Putamen (tissue), 1 donor: ENCODE measurements at places on chromosomes 13 and 19.

DNA sequence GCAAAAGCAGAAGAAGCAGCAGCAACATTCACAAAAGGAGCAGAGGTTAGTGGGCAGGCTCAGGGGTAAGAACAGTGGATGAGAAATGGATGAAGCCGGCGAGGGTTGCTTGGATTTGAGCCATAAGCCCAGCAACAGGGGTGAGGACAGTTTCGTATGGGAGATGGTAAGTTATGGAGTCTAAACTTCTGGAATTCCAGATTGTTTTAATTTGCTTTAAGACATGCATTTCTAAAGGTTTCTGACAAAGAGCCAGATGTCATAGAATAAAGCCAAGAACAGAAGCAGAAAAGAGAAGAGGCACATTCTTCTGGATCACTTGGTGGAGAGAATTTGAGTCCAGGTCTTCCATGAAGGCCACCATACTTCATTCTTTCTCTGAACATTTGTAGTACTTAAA is 76.6 kb downstream of the TNFSF11 start:
- no peak for DNase-seq

GRCh38 chr13:29472332-29472961 is 123.0 kb downstream of the SLC7A1 start:
- DNase-seq, result no peak

DNA sequence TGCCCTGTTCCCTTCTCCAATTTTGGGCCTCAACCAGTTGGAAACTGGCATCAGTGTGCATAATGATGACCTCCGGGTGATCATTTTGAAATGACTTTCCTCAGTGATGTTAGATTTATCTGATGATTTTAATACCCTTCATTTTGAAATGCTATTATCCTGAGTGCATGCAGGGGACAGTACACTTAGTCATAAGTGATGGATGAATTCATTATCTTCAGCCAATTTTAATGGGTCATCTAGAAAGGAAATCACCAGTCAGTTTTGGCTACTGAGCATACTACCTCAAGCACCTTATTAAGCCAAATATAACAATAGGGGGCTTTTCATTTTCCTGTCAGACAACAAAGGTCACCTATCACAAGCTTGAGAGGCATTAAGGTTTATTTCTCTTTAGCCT is 118.5 kb upstream of the MIR17HG start:
- DNase-seq, result no peak

GRCh38 chr13:69580255-69580654 is 527.4 kb upstream of the ATXN8OS start:
- no peak for DNase-seq

DNA sequence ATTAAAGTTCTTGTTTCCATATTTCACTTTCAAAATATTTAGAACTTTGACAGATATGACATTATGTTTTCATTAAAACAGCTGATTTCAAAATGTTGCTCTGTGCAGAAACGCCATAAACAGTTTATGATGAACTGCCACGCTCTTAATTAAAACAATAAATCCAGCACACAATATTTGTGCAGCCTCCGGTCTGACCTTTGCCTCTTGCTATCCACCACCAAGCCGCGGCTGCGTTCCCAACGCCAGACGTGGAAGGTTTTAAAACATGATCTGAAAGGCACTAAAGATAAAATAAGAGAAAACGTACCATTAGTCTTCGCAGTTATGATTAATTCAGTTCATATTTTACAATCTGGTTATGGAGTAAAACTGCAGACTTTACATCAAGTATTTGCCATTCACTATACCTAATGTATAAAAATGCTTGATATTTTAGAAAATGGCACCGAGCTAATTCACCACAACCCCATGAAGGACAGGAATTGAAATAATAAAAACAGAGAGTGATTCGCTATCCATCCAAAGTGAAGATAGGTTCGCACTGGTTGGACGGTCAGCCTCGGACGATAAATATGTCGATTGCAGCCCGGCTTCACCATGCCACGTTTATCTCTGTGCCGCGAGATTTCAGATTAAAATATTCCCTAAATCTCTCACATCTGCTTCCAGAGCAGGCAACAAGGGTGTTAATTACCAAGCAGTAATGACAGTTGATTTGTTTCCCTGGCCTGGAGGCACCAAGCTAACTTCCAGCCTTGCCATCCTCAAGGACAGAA is 103.3 kb upstream of the ZNF507 start:
- DNase-seq, result no peak

- DNase-seq, result no peak
Observed at GRCh38 chr19:7512400-7512851, 3.5 kb upstream of the ZNF358 start.

- peak; percentile 43 for DNase-seq
Observed at GRCh38 chr19:46728693-46729339, 11.9 kb upstream of the PRKD2 start.

- DNase-seq, result no peak
Observed at GRCh38 chr19:33432446-33433170, 59.1 kb downstream of the CEBPG start.

DNA sequence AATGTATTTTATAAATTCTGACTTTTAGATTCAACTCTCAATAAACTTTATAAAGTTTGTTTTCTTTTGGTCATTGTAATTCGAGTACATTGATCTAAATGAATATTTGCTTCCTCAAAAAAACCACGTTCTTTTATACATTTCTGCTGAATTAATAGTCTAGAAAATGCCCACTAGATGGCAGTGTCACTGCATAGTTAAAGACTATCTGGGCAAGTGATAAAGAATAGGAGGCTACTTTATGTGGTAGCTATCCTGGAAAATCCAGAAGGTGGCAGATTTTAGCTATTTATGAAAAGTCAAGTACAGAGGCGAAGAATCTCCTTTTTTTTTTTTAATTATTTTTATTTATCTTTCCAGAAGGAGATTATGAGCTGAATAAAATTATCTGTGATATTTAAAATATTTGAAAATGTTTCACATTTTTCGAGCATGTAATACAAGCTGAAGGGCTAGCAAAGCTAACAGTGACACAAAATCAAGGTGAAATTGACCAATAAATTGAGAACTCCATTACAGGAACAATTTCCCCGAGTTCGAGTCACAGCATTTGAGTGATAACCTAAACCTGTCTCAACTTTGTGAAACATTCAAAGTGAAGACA is 221.8 kb downstream of the OLFM4 start:
- DNase-seq, result peak; percentile 78

DNA sequence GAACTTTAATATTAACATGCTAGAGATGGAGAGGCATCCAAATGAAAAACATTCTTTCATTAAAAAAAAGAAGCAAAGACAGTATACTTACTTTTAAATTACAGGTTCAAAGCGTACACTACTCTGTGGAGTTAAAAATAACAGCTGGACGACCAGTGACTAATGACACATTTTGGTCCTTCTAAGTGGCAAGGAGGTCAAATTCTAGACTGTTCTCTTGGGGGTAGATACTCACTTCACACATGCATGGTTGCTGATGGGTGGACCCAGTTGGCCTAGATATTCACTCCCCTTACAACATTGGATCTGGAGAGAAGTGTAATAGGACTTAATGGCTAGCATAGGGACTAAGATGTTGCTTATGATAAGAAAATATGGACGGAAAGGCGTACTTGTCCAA is 302.2 kb downstream of the DNAJC15 start:
- DNase-seq, result no peak

GRCh38 chr19:677601-678436 is 1.6 kb downstream of the FSTL3 start:
- no peak for DNase-seq

GRCh38 chr13:52085421-52085820 is 43.5 kb downstream of the NEK5 start:
- DNase-seq, result no peak

GRCh38 chr13:110888390-110888789 is 26.5 kb downstream of the ANKRD10 start:
- DNase-seq, result no peak

DNA sequence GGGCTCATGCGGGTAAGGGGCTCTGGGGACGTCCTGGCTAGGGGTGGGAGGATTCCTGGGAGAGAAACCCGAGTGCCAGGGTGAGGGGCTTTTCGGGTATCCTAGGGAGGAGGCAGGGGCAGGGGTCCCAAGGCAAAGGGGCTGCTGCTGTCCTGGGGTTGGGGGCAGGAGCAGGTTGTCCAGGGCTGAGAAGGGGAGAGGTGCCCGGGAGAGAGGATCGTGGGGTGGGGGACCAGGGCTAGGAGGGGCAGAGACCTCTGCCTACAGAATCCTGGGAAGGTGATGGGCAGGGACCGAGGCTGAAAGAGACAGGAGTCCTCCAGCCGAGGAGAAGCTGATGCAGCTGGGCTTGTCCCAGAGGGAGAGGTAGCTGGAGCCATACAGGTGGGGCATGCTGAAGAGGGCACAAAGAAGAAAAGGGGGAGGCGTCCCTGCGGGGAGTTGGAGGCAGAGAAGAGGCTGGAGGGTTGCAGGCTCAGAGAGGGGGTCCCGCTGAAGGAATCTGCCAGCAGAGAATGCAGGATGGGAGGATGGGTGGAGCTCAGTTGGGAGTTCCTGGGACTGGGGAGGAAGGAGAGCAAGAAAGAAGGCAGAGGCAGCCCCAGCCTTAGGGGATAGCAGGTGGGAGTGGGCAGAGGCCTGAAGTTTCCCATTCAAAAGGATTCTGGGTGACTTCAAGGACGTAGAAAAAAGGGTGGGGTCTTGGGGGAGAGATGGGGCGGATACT is 574 bp downstream of the CYP2S1 start:
- DNase-seq, result no peak

DNA sequence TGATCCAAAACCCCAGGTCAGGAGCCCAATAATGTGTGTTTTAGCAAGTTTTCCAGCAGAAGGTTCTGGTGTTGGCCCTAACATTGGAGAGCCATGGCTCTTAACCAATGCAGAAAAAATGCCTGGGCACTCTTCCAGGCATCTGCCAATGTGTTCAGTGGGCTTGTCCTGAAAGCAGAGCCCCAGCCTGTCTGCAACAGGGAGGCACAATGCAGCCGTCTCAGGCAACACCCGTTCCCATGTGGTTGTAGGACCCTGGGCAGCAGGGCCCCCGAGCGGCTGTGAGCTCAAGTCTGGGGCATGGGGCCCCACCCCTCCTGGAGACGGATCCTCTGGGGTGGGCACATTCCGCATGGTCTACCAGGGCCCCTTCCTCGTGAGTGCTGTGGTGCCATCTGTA is 58.1 kb upstream of the SIAH3 start:
- DNase-seq, result no peak

DNA sequence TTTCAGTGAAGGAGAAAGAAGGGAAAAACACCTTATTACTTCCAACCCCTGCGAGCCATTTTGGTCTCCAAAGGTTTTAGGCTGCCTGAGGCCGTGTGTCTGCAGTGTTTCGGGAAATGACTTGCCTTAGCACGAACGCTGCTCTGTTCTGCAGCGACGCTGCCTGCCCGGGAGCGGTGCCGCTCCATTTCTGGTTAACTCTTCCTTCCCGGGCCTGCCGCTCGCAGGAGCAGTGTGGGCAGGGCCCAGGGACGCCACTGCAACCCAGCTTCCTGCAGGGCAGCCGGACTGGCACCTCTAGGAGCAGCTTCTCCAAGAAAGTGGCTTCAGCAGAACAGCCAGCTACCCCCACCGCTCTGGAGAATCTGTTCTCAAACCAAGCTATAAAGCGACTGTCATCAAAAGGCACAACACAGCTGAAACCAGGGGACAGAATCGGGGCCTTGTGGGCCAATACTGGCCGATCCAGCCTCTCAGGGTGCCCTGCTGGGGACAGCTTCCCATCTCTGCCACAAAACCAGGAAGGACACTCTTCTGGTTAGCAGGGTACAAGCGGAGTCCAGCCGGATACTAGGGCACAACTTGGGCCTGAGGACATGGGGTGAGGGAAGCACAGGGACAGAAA is 72.2 kb downstream of the KCTD15 start:
- DNase-seq, result no peak

DNA sequence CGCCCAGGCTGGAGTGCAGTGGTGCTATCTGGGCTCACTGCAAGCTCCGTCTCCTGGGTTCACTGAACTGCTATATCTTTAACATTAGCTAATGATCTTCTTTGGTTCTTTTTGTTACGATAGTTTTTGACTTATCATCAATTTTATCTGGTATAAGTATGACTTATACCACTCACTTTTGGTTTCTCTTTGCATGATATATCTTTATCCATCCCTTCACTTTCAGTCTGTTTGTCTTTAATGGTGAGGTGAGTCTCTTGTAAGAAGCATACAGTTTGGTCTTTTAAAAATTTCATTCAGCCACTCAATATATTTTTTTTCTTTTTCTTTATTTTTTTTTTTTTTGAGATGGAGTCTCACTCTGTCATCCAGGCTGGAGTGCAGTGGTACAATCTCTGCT is 58.4 kb downstream of the ADGRE1 start:
- no peak for DNase-seq

- no peak for DNase-seq
Observed at GRCh38 chr19:45195764-45196163, 17.2 kb downstream of the BLOC1S3 start.

- DNase-seq, result no peak
Observed at GRCh38 chr19:5038631-5039271, 69.8 kb downstream of the KDM4B start.

- no peak for DNase-seq
Observed at GRCh38 chr13:110421061-110421460, 114.0 kb downstream of the COL4A2 start.

DNA sequence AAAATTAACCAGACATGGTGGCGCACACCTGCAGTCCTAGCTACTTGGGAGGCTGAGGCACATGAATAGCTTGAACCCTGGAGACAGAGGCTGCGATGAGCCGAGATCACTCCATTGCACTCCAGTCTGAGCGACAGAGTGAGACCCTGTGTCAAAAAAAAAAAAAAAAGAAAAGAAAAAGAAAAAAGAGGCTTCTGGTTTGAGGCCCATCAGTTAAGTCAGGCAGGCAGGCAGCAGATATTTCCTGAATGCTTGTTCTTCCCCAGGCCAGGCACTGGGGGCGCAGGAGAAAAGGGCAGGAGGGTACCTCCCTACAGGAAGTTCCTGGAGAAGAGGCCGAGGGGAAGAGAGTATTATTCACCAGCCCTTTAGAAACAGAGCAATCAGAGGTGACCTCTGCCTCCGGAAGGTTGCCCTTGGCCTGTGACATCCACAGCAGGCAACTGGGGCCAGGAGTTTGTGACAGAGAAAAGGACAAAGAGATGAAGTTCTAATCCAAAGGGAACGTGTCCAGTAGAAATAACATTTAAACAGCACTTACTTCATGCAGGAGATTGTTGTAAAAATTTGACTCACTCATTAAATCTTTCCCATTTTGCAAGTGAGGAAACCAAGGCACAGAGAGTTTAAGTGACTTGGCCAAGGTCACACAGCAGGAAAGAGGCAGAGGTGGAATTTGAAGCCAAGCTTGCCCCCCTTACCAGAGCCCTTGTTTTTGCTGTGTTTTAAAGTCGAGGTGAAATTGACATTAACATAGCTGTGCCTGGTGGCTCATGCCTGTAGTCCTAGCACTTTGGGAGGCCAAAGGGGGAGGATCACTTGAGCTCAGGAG is 4.3 kb upstream of the RLN3 start:
- DNase-seq, result no peak

GRCh38 chr19:36265064-36265463 is 50.2 kb downstream of the ZNF146 start:
- no peak for DNase-seq
